Sigmoid colon (tissue), 7 donors: ENCODE measurements at places on chromosomes 12 and 14. TPM values are rescaled to one million over a fixed set of nuclear protein-coding genes. Genes with fewer than 3 reads are reported as not detected.
A peak's percentile ranks its signal among the peaks of the same experiment; 100 is the strongest.

DNA sequence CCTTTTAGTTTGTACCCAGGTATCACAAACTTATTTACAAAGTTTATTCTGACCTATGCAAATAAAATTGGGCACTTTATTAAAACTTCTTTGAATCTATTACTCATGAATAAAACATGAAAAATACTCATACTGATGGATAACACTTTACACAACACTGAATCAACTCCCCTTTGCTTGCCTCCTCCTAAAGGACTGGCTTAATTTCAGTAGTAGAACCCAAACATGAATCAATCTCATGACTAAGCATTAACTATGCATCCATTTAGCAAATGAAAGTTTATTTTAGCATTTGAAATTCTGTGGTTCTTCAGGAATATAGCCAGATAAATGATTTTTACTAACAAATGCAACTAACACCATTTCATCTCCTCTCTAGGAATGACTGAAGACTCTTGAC, 32.4 kb downstream of the DENND5B start:
- DNase-seq: no peak
- no peaks in the 10 kb centered on the region for H3K4me1 ChIP-seq
- no peaks in the 10 kb centered on the region for H3K27me3 ChIP-seq
- H3K27ac ChIP-seq: no peak overlapping the region

GRCh38 chr12:94262228-94263010, 114.0 kb downstream of the PLXNC1 start:
- H3K4me1 ChIP-seq: peaks cover 28% of the 10 kb centered on the region
- H3K27ac ChIP-seq: peak overlapping the region; percentile 85
- no peaks in the 10 kb centered on the region for H3K27me3 ChIP-seq
- DNase-seq: peak; percentile 95

Gene TSHR
- total RNA-seq: not detected

DNA sequence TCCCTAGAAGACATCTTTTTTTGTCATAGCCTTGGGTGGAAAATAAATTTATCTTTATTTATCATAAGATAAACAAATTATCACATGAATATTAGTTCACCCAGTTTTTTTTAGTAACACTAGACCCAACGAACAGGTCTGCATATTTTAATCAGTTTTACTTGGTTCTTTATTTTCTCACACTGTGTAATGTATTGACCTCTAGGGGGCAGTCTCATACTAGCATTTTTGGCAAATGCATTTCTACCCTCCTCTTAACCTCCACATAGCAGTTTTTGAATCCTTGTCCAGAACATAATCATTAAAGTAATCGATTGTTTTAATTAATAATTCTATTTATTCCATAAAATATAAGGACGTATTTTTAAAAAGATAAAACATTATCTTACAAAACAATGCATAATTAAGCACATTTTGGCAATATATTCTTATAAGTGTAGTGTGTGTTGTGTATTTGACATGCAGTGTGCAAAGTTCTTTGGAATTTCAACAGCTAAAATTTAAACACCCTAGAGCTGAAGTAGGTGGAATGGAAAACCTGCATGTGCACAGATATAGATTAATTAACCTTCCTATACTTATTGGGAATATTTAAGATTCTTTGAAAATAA, 31.6 kb upstream of the PTPRQ start:
- no peak overlapping the region for H3K27ac ChIP-seq
- no peaks in the 10 kb centered on the region for H3K4me1 ChIP-seq
- H3K27me3 ChIP-seq: no peaks in the 10 kb centered on the region
- H3K4me3 ChIP-seq: no peak overlapping the region

- H3K4me3 ChIP-seq: no peak overlapping the region
- H3K36me3 ChIP-seq: no peaks in the 10 kb centered on the region
- no peaks in the 10 kb centered on the region for H3K4me1 ChIP-seq
- DNase-seq: no peak
- no peaks in the 10 kb centered on the region for H3K27me3 ChIP-seq
These were observed 49.0 kb upstream of the MSRB3 start for GRCh38 chr12:65229441-65229840.

Gene MGP
- total RNA-seq: 984 TPM
